Stimulated activated naive CD8-positive, alpha-beta T cell treated with anti-CD3 and anti-CD28 coated beads, Interleukin-15, amount 100 ng/mL, for 72 hours (primary cell): ENCODE measurements at places on chromosomes 16 and 17.

GRCh38 chr17:57588086-57588485 is 157.0 kb downstream of the CCDC182 start:
- DNase-seq, result no peak

DNA sequence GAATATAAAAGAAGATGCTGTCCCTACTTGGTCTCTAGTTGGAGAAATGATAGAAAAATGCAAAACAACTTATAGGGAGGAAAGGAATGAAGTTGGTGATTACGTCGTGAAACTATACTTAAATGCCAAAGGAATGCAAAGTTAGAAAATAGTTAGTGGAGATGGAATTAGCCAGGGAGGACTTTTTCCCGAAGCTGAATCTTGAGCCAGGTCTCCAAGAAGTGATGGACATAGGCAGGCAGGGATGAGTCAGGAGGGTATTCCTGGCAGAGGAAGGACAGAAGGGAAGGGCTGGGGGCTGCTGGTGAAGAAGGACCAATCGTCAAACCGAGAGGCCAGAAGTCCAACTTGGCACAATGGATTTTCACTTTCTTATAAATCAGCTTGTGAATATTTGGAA is 1.8 kb downstream of the SNTB2 start:
- no peak for DNase-seq

DNA sequence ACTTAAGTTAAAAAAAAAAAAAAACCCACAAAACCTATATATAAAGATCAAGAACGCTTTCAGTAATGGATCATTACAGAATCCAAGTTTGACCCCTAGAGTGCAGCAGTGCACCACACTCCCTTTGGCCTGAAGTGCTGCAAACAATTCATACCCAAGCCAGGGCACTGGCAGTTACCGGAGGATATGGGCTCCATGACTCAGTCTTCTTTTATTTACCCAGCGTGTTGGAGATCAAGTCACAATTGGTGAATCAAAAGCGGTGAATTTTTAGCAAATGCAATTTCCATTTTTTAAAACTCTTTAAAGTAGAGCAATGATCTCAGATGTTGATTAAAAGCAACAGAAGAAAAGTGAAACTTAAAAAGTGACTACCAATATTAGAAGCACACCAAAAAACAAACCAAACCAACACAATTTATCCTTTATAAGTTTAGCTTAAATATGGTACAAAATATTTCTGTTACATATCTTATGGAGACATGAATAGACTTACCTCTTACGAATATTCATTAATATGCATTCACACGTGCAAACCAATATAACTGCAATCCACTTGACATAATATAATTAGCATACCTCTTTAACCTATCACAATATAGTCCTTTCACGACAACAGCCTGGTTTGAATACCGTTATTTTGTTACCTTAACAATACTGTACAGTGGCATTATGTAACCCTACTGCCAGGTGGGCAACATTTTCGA is 46.3 kb downstream of the ZNF652 start:
- DNase-seq, result peak; percentile 71

GRCh38 chr16:58269526-58269925 is 25.3 kb downstream of the PRSS54 start:
- DNase-seq, result no peak

DNA sequence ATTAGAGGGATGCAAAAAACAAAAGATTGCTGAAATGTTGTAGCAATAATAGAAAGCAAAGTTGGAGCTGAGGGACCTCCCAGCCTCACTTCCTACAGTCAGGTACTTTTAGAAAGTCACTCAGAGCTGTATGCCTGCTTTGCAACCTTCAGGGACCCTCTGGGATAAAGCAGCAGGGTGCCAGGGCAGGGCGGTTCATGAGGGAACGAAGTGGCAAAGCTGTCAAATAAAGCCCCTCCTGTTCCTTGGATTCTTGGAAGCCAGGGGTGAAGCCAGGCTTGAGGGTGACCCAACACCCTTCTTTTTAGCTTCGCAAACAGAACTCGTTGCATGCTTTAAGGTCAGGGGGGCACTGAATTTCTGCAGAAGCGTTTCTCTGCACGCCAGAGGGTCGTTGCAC is 767 bp downstream of the ATP2C2 start:
- no peak for DNase-seq

GRCh38 chr16:71421911-71422310 is 19.9 kb downstream of the TLE7 start:
- DNase-seq, result peak; percentile 36

DNA sequence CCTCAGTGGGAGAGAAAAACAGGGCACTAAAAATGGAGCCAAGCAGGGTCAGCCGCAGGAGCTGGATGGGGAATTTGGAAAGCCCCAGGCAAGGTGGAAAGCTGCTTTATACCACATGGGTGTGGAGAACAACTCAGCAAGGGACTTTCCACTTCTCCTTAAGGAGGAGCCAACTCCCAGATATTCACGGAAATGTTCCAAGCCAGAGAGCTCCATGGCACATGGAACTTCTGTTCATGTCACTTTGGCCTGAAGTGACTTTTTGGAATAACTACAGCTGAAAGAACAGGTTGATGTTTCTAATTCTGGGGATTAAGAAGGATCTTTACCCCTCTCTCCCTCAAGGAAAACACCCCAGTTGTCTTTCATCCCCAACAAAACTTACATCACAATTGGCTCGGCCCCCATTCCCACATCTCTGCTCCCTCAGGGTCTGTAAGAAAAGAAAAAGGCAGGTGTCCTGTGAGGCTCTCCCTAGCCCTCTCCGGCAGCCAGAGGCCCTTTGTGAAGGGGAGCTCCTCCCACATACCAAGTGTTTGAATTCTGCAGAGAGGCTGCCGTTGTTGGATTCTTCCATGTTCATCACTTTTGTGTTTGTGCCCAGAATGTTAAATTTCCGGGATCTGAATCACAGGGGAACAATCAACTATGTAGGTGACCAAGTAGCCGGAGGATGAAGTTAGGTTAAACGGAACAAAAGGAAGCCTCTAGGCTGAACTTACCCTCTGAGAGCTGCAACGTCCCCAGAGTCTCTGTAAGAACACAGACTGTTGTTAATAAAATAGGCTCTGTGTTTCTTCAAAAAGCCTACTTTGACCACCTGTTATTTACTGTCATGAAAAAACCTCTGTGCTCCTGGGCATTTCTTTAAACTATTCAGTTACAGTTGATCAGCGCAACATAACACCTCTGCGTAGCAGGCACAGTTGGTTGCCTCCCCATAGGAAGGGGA is 41.0 kb downstream of the STAT5A start:
- DNase-seq, result no peak

DNA sequence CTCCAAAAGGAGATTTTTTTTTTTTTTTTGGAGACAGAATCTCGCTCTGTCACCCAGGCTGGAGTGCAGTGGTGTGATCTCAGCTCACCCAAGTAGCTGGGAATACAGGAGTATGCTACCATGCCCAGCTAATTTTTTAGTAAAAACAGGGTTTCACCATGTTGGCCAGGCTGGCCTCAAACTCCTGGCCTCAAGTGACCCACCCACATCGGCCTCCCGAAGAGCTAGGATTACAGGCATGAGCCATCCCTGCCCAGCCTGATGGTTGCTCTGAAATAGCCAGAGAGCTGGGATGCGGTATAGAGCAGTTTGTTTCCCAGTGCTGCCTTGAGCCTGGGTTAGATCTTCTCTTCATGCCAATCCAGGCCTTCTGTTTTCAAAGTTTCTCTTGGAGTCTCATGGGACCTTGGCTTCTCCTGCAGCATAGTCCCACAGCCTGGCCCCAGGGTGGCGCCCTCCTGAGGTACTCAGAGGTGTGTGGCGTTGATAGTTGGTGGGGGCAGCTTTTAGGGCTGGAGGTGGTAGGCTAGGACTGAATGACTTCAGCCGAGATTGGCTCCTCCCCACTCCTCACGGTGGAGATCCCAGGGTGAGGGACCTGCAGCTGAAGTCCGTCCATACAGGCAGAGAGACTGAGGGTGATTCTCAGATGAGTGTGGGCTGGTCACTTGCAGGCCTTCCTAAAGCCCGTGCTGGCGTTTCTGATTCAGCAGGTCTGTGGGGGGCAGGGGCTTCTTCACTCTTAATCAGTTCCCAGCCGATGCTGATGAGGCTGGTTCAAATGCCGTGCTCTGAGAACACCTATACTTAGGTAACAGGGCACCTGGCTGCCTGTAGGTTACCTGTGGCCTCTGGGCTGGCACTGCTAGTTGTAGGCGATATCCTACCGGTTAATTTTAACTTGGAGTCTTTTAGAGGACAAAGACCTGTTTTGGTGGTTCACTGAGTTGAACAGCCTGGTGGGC is 52.0 kb downstream of the TNFRSF13B start:
- DNase-seq, result no peak
